ENCODE measurements at places on chromosomes 2 and 18.

DNA sequence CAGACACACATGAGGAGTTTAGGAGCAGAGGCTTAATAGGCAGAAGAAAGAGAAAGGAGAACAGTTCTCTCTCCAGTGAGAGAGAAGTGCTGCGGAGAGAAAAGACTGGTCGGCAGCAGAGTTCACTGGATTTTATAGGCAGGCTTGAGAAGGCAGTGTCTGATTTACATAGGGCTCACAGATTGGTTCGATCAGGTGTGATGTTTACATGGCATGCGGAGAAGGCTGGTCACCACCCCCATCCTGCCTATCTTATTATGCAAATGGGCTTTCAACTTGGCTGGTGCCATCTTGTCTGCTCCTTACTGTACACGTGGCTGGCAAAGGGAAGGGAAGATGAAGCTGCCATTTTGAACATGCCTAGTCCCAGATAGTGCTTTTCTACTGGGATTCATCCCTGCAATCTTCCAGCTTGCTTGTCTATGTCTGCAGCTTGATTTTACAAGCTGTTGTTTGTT, 113.4 kb downstream of the AP1S3 start:
- DNase-seq = no peak

- DNase-seq = no peak
Measured at GRCh38 chr2:200050921-200051610, 95.7 kb downstream of the MAIP1 start.

DNA sequence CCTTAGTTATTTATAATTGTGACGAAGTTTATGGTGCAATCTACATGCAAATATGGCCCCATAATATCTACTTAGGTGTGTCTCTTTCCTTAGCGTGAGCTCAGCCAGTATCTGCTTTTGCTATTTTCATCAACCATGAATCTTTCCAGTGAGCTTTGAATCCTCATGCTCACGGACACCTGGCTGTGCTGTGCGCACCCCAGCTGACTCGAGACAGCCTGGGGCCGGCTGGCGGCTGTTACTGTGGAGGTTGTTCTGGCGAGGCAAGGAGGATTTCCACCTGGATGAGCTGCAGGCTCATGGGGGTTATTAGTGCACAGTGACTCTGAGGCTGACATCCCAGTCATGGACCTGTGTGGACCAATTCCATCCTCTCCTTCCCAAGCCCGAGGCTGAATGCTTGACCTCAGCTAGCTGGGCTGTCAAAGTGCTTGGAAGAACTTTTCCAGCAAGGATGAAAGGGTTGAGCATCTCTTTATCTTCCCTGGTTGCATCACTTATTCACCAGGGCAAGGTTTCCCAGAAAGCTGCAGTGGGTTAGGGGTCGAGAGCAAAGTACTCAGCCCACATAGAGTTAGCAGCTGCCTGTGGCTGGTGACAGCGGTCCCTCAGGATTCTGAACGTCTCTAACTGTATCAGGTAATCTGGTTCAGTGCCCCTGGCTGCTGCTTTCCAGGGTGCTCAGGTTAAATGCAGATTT, 141.7 kb downstream of the ARL4C start:
- DNase-seq = no peak

GRCh38 chr18:48197819-48198218, 211.4 kb downstream of the ZBTB7C start:
- peak; percentile 7 for DNase-seq

DNA sequence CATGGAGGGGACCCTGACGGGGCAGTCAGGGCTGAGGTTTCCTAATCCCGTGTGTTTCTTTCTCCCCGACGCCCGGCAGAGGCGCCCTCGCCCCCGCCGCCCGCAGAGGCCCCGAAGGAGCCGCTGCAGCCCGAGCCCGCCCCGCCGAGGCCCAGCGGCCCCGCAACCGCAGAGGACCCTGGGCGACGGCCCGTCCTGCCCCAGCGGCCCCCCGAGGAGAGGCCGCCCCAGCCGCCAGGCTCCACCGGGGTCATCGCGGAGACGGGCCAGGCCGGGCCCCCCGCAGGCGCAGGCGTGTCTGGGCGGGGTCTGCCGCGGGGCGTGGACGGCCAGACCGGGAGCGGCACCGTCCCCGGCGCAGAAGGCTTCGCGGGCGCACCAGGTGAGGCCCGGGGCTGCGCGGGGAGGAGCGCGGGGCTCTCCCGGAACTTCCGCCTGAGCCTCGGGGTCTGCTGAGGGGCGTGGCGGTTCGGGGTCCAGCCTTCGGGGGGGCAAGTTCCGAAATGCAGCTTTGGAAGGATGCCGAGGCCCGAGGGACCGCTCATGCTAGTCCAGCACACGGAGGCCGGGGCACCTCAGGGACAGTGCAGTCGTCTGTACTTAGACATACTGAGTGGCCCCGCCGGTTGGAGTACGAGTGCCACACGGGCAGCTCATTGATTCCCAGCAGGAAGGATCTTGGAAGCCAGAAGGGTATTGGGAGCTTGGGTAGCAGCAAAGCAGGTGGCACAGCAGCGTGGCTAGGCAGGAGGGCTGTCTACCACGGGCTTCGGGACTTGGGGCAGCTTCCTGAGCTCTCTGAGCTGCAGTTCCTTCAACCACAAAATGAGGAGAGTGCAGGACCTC, 60.1 kb downstream of the EMILIN2 start:
- DNase-seq = no peak

DNA sequence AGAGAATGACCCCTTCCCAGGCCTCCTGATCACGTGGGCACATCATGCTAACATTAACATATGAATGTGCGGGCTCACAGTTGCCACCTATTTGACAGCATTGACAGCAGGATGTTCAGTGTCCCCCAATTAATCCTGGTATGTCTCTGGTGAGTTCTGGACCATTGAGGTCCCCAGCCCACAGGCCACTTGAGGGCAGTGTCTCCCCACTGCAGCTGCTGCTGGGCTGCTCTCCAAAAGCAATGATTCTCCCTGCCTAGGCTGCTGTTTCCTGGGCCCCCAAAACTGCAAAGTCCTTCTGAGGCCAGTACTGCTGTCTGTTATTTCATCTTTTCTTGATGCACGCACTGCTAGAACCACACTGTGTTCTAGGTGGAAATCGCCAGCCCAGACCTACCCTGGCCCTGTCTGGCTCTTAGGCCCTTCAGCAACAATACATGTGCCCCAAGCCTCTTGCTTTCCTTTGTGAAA, 52.7 kb upstream of the MAPK4 start:
- DNase-seq = peak; percentile 27

DNA sequence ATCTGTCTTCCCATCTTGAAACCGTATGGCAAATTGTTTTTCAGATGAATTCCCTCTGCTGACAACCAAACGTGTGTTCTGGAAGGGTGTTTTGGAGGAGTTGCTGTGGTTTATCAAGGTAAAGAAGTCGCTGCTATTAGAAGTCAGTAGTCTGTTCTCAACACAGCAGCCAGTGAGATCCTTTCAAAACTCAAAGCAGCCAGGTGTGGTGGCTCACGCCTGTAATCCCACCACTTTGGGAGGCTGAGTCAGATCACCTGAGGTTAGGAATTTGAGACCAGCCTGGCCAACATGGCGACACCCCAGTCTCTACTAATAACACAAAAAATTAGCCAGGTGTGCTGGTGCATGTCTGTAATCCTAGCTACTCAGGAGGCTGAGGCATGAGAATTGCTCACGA, 2.1 kb downstream of the TYMS start:
- DNase-seq = no peak
